Ovary (tissue), 10 donors: ENCODE measurements at places on chromosomes 2 and 18. TPM values are rescaled to one million over a fixed set of nuclear protein-coding genes. Genes with fewer than 3 reads are reported as not detected.

MAPK4 gene
- 21.7 TPM for polyA plus RNA-seq

COPS9 gene
- polyA plus RNA-seq: 42.1 TPM

POU3F3 gene
- polyA plus RNA-seq: not detected

MROH2A gene
- polyA plus RNA-seq: not detected

LRATD1 gene
- polyA plus RNA-seq: 9.6 TPM

VIT gene
- 26.5 TPM for polyA plus RNA-seq

SPR gene
- 26.1 TPM for polyA plus RNA-seq

THSD7B gene
- 0.82 TPM for polyA plus RNA-seq

DCAF17 gene
- 13.8 TPM for polyA plus RNA-seq

SPHKAP gene
- polyA plus RNA-seq: 26.4 TPM

GRB14 gene
- 14.7 TPM for polyA plus RNA-seq

- DNase-seq: peak; percentile 45
These were observed 60.9 kb upstream of the AGAP1 start for GRCh38 chr2:235432741-235433520.

- no peak for DNase-seq
These were observed 37.7 kb upstream of the MAT2A start for GRCh38 chr2:85501248-85501647.

DNA sequence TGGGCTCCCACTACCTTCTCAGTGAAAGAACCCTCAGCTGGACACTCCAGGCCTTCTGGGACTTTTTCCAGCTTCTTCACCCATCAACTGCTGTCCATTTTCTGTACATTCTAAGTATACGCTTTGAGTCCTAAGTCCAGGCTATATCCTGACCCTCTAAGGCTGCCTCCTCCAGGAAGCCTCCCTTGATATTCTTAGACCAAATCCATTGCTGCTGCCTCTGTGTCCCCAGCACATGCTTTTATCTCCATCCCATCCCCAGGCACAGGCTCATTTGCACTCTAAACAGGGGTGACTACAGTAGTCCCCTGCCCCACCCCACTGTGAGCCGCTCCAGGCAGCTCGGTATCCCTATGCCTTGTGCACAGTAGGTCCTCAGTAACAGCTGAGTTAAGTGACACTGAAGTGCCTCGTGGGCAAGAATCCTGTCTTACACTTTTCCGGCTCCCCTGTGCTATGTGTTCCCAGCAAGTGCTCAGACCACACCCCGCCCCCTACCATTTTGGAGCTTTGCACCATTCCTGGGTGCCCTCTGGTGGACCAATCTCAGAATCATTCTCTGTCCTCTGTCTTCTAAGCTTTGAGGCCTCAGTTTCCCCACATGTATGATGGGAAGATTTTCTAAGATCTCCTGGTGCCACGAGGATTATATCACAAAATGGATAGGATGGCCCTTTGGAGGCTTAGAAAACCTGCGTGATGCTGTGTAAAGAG is 34.9 kb downstream of the EMX1 start:
- DNase-seq: no peak

DNA sequence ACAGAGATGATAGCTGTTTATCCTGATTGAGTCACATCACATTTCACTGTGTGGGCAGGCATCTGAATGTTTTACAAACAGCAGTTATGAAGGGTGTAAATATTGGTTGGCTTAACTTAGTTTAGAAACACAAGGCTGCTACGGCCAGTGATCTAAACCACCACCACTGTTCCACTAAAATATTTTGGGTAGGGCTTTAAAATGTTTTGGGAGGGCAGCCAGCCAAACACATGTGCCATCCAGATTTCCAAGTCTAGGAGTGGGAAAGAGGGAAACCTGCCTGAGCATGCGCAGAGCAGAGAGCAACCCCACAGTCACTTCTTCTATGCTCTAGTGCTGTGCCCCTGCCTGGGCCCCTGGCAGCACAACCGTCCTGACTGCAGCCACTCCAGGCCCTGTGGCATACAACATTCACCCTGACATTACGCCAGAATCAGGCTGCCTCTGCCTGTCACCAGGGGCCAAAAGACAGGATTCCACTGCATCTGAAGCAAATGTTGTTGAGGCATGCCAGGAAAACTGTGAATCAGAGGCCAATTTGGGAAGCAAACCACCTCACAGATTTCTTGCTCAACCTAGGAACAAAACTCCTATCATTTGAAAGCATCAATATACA is 74.8 kb upstream of the COL5A2 start:
- DNase-seq: peak; percentile 56

DNA sequence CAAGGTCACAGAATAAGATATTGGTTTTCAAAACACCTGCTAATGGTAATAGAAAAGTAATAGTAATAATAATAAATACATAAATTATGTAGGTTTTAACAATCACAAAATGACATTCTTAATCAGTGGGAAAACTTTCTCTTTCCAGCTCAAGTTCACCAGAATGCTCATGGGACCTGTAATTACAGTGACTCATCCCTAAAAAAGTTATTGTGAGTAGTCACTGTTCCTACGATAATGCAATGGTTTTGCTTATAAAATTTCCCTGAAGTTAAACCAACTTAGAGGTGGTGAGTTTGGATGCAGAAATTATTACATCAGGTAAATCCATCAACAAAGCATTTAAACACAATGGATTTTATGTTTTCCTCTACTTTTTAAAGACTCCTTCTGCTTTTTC is 502.3 kb downstream of the PID1 start:
- no peak for DNase-seq

DNA sequence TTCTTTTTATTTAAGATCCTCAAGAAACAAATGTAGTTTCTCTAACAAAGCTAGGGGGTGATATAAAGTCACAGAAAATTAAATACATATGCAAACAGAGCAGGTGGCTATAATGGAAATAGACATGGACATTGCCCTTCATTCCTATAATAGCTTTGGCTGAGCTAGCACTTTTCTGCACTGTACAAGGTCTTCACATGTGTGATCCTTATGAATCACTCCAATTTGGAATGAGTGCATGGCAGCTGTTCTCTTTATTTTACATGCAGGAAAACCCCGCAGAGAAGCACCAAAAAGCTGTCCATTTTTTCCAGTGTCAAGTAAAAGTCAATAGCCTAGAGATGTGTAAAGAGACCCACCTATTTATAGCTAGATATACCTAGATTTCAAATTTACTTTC is 747.4 kb upstream of the SLC8A1 start:
- no peak for DNase-seq

DNA sequence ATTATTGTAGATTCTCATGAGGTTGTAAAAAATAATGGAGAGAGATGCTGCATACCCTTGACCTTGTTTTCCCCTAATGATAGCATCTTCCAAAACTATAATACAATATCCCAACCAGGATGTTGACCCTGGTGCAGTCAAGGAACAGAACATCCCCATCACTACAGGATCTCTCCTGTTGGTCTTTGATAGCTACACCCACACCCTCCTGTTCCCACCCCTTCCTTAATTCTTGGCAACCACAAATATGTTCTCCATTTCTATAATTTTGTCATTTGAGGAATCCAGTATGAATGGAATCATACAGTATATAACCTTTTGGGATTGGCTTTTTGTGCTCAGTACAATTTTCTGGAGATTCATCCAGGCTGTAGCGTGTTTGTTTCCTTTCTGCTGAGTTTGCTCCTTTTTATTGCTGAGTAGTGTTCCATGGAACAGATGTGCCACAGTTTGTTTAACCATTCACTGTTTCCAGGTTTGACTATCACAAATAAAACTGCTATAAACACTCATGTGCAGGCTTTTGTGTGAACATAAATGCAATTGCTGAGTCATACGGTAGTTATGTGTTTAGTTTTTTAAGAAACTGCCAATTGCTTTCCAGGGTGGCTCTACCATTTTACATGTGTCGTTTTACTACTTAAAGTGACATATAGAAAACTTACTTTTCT is 22.2 kb downstream of the MCFD2 start:
- DNase-seq: no peak

DNA sequence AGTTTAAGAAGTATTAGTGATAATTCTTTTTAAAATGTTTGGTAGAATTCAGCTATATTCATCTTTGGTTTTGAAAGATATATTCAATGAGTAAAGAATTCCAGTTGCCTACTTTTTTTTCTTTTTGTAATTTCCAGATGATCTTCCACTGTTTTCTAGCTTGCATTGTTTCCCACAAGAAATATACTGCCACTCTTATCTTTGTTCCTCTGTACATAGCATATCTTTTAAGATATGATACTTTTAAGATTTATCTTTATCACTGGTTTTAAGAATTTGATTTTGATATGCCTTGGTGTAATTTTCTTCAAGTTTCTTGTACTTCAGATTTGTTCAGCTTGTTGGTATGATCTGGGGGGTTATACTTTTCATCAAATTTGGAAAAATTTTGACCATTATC is 374.4 kb downstream of the PLCL1 start:
- no peak for DNase-seq

DNA sequence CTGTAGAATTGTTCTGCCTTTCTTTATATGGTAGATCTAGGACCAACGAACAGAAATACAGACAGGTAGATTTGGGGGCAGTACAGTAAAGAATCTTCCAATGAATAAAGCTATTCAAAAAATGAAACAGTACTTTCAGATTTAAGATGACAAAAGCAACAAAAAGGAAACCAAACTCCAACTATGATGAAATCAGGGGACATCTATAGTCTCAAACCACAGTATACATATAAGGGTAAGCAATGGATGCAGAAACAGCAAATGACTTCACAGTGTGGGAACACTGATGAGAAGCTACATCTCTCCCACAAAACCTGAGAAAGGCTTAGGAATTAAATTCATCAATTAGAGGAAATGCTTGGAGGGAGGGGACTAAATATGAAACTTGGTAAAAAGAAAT is 202.5 kb downstream of the CTNNA2 start:
- no peak for DNase-seq

DNA sequence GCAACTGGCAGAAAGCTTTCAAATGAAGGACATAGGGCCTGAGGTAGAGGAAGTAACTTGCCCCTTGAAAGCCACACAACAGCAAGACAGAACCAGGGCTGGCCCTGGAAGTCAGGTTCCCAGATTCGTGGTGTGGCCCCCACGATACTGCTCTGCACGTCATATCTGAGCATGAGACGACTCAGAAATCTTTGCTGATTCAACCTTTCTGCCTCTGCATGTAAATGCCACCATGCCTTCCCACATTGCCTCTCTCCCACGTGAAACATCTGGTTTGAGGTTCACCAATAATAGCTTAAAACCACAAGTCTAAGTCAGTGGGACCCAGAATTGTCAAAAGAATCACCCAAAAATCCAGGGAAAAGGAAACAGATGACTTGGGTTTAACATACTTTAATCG is 214.0 kb upstream of the TRIB2 start:
- DNase-seq: no peak

GRCh38 chr2:241701149-241701398 is 765 bp upstream of the ING5 start:
- no peak for DNase-seq

GRCh38 chr2:170714381-170715061 is 616 bp upstream of the SP5 start:
- DNase-seq: peak; percentile 17

- no peak for DNase-seq
These were observed 643.3 kb downstream of the SOCS6 start for GRCh38 chr18:70931942-70932814.

DNA sequence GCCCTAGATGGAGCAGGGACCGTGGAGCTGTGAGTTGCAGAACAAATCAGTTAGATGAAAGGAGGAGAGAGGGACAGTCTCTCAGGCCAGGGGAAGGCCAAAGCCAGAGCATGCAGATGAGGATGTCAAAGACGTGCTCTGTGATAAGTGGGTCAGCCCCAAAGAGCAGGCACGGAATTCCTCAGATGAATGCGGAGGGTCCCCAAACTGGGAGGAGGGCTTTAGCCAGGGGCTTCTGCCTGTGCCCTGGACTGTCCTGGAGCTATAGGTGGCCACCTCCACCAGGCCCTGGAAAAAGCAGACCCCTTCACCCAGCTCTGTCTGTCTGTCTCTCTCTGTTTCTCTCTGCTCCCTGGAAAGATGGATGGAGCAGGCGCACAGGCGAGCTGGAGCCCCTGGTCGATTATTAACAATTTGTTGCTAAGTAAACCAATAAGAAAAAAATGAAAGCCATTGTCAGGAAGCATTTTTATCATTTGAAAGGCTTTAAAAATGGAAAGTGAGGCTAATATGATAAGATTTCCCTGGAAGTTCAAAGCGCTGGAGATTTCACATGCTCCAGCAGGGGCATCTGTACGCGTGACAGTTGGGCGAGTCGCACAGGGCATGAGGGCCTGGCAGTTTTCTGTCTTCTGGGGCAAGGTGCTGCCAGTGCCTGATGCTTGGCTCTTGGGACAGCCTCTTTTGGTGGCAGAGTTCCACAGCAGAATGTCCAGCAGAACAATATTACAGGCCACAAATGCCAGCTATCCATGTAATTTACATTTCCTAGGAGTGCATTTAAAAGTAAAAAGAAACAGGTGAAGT is 241.0 kb downstream of the GLI2 start:
- DNase-seq: no peak

GRCh38 chr2:222782201-222782730 is 78.6 kb upstream of the ACSL3 start:
- DNase-seq: no peak

DNA sequence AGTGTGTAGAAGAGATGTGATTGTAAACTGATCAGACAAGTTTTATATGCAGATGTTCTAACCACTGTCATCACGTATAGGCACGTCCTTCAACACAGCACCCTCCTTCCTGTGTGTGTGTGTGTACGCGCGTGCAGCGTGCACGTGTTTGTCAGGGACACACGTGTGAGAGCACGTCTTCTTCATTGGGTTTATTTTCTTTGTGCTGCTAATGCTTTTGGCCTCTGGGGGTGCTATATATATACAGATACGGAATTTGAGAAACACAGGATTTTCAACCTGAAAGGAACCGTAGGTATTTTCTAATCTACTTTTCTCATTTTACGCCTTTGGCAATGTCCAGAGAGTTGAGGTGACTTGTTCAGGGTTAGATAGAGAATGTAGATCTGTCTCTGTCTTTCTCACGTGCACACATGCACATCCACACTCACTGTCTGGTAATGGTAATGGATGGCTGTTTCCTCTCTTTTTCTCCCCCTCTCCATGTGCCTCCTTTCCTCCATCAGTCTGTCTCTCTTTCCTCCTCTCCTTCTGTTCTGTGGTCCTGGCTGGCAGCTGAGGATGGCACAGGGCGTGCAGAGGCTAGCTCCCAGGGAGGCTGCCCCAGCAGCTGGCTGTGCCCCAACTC is 13.4 kb upstream of the CELF4 start:
- no peak for DNase-seq

DNA sequence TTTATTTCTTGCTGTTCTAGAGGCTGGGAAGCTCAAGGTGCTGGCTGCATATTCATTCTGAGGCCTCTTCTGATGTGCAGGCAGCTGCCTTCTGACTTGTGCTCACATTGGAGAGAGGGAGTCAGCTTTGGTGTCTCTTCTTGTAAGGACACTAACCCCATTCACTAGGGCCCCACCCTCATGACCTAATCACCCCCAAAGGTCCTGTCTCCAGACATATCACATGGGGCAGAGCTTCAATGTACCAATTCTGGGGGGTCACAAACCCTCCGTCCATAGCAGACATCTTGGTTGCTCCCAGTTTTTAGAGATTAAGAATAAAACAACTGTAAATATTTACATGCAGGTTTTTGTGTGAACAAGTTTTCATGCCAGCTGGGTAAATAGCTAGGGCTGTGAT is 109.1 kb downstream of the RTP5 start:
- DNase-seq: no peak
